ENCODE measurements at places on chromosomes 16 and 17.

DNA sequence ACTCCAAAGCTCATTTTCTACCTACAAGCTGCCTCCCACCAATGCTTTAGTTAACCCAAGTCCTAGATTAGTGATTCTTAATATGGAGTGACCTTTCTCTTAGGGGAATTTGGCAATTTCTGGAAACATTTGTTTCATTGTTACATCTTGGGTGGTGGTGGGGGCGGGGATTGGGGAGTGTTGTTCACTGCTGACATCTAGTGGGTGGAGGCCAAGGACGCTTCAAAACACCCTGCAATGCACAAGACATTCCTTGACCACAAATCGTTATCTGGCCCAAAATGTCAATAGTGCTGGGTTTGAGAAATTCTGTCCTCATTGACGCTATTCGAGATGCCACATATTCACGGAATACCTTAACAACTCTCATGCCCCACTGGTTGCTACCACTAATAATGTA lies 282.9 kb downstream of the RBFOX1 start:
- DNase-seq: no peak

- DNase-seq: no peak
Measured at GRCh38 chr17:34361478-34362061, 1.5 kb downstream of the CCL1 start.

DNA sequence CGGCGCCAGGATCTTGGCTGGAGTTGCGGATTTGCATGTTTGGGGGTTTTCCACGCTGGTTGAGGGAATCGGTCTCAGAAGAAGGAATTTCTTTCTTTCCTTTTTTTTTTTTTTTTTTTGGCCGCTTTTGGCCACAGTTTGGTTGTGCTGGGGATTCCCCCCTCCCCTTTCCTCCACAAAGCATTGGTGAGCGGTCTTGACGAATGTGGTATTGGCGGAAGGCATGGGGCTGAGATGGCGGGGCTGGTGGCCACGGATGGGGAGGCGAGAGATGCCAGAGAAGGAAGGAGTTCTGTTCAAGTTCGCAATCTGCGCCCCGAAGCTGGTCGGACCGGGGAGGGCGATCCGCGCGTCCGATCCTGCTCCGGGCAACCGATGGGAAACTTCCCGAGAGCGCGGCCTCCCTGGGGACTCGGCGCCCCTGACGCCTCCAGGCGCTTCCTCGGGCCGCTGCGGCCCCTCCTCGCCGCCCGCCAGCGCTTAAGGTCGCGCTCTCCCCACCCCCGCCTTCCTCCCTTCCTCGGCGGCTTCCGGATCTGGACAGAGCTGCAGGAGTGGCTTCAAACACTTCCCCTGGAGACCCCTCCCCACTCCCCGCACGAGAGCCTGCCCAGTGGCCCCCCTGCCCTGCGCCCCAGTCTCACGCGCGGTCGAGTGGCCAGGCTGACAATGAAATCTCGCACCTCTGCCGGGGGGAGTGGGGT lies 43.2 kb downstream of the RAI1 start:
- DNase-seq: no peak

- no peak for DNase-seq
Measured at GRCh38 chr17:43591779-43592562, 45.8 kb upstream of the ETV4 start.

GRCh38 chr17:63446753-63447470 lies 806 bp upstream of the CYB561 start:
- no peak for DNase-seq

GRCh38 chr16:13291591-13292333 lies 390.4 kb downstream of the SHISA9 start:
- DNase-seq: no peak

DNA sequence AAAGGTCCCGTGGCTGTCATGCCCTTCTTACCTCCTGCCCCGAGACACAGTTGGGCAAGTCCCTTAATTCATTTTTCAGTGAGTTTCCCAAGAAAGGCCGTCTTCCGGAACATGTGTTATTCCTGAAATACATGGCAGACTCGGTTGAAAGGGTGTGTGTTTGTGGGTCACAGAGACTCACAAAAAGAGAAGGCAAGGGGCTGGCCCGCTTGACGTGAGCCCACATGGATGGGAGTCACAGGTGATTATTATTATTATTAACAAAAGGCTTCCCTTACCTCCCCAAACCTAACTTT lies 34.1 kb upstream of the CCR7 start:
- DNase-seq: no peak

GRCh38 chr17:52606098-52606497 lies 447.6 kb upstream of the CA10 start:
- DNase-seq: no peak
